ENCODE measurements at places on chromosomes 1 and 21. TPM values are rescaled to one million over a fixed set of nuclear protein-coding genes. Genes with fewer than 3 reads are reported as not detected.

DNA sequence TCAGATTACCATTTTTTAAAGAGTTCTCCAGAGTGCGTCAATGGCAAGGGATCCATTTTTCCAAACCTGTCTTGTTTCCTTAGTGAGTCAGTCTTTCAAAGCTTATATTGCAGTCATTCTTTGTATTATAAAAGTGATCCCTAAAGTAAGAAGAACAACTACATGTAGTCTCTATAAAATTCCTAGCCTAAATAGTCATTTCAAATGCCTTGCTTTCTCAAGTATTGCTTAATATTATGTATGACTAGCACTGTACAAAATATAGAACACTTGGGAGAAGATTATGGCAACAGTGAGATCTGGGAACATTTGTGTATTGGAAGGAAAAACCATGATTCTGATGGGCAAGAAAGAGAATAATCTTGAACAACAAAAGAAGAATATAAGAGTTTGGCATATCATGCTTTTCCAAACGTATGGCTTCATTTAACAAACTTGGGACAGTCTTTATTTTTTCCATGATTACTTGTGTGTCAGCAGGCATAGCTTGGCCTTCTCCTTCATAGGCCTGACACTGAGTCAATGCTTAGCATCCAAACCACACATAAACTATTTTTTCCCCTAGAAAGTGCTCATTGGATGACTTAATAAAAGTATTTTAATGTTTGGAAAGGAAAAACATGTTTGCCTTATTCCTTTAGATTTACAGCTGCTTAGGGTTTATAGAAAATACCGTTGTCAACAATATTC lies 547.4 kb downstream of the LTN1 start:
- no peak for DNase-seq

DNA sequence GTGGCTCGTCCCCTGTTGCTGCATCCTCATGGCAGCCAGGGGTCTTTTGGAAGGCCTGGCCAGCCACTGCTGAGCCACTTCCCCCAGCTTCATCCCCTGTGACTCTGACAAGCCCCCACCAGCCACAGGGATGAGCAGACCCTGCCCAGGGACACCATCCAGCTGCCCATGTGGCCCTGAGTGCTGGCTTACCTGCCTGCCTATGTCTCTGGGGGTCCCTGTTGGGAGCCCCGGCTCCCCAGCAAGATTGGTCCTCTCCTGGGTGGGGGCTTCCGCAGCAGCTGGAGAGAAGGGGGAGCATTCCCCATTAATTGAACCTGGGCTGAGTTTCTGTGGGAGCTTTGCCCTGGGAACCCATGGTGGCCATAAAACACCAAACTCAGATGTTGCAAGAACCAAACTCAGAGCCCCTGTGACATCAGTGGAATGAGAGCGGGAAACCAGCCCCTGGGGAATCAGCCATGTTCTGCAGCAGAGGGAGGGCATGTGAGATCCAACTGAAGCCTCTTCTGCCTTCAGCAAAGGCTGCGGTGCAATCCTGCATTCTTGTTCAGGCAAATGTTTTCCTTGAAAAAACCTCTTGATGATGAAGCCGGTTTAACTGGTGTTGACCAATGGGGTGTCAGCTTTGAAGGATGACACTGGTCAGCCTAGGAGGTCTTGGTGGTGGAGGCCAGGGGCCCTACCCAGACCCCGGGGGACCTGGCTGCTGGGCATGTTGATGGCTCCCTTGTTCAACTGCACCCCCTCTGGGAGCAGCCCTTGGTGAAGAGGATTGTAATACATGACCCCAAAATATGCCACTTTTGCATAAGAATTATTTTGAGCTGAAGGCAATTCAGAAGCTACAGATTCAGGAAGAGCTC lies 28.3 kb upstream of the COL18A1 start:
- no peak for DNase-seq
- peaks cover 28% of the 10 kb centered on the region for H3K27me3 ChIP-seq
- no peak overlapping the region for H3K27ac ChIP-seq
- H3K36me3 ChIP-seq: no peaks in the 10 kb centered on the region

- peaks cover 16% of the 10 kb centered on the region for H3K36me3 ChIP-seq
- peak overlapping the region; percentile 84 for H3K4me3 ChIP-seq
- peak overlapping the region; percentile 97 for H3K27ac ChIP-seq
Observed at GRCh38 chr1:116777831-116778830, 23.9 kb downstream of the CD2 start.

DNA sequence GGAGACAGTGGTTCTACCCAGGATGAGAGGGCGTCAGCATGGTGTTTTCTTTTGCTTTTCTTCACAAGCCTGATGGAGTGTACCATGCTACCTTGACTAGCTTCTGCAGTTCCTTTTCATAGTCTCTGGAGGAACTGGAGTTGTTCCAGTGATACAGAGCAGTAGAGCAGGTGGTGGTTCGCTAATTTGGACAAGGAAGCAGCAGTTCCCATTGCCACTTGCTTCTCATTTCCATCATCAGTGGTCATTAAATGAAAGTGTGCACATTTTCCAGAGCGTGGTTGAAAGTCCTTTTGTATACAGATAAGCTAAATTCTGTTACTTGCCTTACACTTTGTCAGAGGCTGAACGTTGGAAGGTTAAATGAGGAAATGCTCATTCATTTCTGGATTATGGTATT lies 182.3 kb downstream of the C1orf21 start:
- no peaks in the 10 kb centered on the region for H3K4me1 ChIP-seq
- no peaks in the 10 kb centered on the region for H3K36me3 ChIP-seq
- DNase-seq: no peak
- H3K27ac ChIP-seq: no peak overlapping the region
- H3K27me3 ChIP-seq: peaks cover 6% of the 10 kb centered on the region

GRCh38 chr1:203818399-203818798 lies 23.0 kb downstream of the ZBED6 start:
- H3K27ac ChIP-seq: no peak overlapping the region
- no peak for DNase-seq
- no peaks in the 10 kb centered on the region for H3K27me3 ChIP-seq
- H3K36me3 ChIP-seq: peaks cover 19% of the 10 kb centered on the region
- H3K4me1 ChIP-seq: peaks cover 10% of the 10 kb centered on the region
- no peak overlapping the region for H3K4me3 ChIP-seq

- no peaks in the 10 kb centered on the region for H3K36me3 ChIP-seq
- no peak overlapping the region for H3K27ac ChIP-seq
- peak; percentile 80 for DNase-seq
- peaks cover 7% of the 10 kb centered on the region for H3K4me1 ChIP-seq
Observed at GRCh38 chr1:21659099-21659923, 9.8 kb downstream of the RAP1GAP start.

DNA sequence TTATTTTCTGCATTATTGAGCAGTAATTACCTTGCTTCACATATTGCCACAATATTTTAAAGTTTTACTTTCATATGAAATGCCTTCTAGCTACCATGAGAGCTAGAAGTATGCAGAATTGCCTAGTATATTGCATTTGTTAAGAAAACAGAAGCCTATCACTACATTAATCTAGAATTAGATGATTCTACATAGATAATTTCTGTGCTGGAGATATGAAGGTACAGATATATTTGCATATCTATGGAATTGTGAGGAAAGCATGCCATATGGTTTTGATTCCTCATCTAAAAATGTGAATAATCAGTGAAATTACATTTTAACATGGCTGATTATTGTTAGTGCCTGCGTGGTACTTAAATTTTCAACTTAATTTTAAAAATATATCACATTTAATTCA lies 1418.3 kb downstream of the NCAM2 start:
- H3K4me3 ChIP-seq: no peak overlapping the region
- peaks cover 9% of the 10 kb centered on the region for H3K4me1 ChIP-seq
- H3K27ac ChIP-seq: no peak overlapping the region
- H3K27me3 ChIP-seq: no peaks in the 10 kb centered on the region
- H3K36me3 ChIP-seq: no peaks in the 10 kb centered on the region
- DNase-seq: no peak

DNA sequence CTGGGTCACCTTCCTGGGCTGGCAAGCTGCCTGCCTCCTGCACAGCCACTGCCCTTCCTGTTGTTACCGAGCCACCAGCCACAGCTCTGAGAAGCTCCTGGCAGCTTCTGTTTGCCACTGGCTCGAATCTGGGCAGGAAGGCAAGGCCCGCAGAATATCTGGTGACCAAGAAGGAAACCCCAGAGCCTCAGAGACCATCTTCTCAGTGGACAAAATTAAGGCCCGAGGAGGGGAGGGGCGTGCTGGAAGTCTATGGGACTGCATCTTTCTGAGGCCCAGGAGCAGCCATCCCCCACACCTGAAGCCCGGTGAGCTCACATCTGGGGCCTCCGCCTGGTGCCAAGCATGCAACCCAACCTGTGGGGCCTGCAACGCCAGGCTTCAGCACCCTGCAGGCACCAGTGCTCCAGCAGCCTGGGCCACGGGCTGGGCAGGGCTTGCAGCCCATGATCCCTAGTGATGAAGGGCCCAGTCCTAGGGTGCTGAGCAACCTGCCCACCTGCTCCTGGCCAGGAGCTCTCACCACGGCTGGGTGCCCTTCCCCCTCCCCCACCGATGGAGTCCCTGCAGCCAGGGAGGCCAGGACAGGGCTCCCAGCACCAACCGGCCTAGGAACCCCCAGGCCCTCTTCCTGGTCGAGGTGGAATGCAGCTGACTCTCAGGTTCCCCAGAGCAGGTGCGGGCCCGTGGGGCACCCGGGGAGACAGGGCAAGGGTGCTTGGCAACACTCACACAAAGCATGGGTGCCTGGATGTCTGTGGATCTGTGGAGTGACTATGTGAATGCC lies 879 bp downstream of the CPTP start:
- peak overlapping the region; percentile 72 for H3K27ac ChIP-seq
- peak overlapping the region; percentile 80 for H3K4me3 ChIP-seq
- DNase-seq: no peak

GRCh38 chr1:202122639-202123335 lies at the start of gene GPR37L1:
TSS of gene GPR37L1 (plus strand) at chr1:202122917. CDS start at chr1:202122964, 47 bp downstream.
- no peak within 1 kb of the TSS for H3K27ac ChIP-seq
- no peak within 1 kb of the TSS for H3K4me3 ChIP-seq
- H3K36me3 ChIP-seq: no peaks in the 10 kb centered on the region

GRCh38 chr1:157073944-157074685 lies 25.5 kb downstream of the ETV3L start:
- H3K27me3 ChIP-seq: peaks cover 27% of the 10 kb centered on the region
- no peak overlapping the region for H3K27ac ChIP-seq
- DNase-seq: peak; percentile 62

DNA sequence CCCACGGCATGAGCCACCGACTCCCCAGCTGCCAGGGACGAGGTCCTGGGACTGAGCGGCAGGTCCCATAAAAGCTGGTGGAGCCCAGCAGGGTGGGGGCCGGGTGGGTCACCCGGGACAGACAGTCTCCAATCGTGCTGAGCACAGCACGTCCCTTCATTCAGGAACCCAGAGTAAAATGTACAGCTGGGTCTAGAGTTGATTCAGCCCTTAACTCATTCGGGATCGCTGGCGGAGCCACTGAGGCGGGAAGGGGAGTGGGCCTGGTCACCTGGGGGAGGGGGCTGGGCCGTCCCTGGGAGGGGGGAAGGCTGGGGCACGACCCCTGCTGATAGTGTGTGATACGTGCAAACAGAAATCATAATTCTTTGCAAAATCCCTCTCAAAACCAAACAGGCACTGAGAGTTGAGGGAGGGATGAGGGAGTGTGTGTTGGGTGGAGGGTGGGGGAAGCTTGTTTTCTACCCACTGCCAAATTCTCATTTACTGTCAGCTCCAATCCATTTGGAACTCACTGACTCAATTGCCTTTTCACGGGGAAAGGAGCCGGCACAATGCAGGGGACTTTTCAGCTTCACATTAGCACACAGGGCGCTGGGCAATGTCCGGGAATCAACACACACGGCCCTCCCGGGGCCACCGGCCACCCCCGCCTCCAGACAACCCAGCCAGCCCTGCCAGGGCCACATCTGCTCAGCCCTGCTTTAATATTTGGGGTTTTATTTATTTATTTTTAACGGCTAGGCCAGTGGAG lies 13.8 kb downstream of the CASZ1 start:
- peaks cover 29% of the 10 kb centered on the region for H3K27me3 ChIP-seq
- no peaks in the 10 kb centered on the region for H3K4me1 ChIP-seq
- no peaks in the 10 kb centered on the region for H3K36me3 ChIP-seq
- no peak overlapping the region for H3K4me3 ChIP-seq
- no peak overlapping the region for H3K27ac ChIP-seq
- no peak for DNase-seq

- H3K4me1 ChIP-seq: peaks cover 24% of the 10 kb centered on the region
- no peaks in the 10 kb centered on the region for H3K36me3 ChIP-seq
- H3K27me3 ChIP-seq: no peaks in the 10 kb centered on the region
- H3K27ac ChIP-seq: no peak overlapping the region
- no peak for DNase-seq
Observed at GRCh38 chr1:175071276-175071943, 3.8 kb downstream of the TNN start.

- no peaks in the 10 kb centered on the region for H3K36me3 ChIP-seq
- no peak overlapping the region for H3K4me3 ChIP-seq
- no peak for DNase-seq
- peaks cover 24% of the 10 kb centered on the region for H3K4me1 ChIP-seq
Observed at GRCh38 chr1:43930949-43931275, 2.7 kb upstream of the ARTN start.

DNA sequence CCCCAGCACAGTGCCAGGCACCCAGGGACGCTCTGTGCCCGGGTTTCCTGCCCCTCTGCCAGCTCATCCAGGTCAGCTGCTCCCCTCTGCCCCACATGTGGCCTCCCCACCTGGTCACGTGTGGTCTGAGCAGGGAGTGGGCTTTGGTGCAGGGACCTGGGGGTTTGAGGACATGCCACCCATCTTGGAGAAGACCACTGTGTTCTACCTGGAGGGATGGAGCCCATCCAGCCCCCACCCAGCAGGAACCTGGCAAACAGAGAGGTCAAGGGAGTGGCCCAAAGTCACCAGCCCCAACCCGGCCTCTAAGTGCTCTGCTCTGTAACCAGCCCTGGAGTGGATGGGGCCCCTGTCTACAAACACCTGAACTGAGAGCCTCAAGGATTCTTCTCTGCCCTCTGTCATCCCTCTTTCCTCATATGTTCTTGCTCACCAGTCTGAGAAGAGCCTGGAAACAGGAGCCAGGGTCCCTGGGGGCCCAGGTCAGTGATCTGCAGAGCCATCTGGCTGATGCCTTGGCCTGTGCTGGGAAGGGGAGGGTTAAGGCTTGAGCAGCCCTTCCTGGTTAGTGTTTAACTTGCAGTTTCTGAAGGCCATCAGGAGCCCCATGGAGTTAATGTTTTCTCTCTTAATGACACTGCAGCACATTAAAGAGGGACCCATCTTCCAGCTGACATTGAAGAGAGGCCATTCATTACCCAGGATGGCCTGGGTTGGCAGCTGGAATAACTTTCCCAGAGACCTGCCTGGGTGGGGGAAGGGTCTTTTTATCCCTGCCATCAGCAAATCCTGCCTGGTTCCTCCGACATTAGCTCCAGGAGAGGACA lies 235.4 kb downstream of the PTPRU start:
- H3K27ac ChIP-seq: no peak overlapping the region
- no peaks in the 10 kb centered on the region for H3K36me3 ChIP-seq
- no peak for DNase-seq
- peaks cover 31% of the 10 kb centered on the region for H3K27me3 ChIP-seq

- H3K4me1 ChIP-seq: peaks cover 11% of the 10 kb centered on the region
- no peak overlapping the region for H3K4me3 ChIP-seq
- H3K36me3 ChIP-seq: no peaks in the 10 kb centered on the region
- H3K27ac ChIP-seq: no peak overlapping the region
- no peak for DNase-seq
Observed at GRCh38 chr1:160374306-160375110, 7.6 kb downstream of the NHLH1 start.

INAVA gene
- total RNA-seq: not detected

LAD1 gene
- not detected for total RNA-seq

TFF1 gene
- 0.97 TPM for total RNA-seq

PEX19 gene
- 48.8 TPM for total RNA-seq

IFI44 gene
- total RNA-seq: 25.9 TPM

ADORA1 gene
- not detected for total RNA-seq

All from activated T-cell treated with anti-CD3 and anti-CD28 coated beads, Interleukin-2, amount 50 U/mL, for 72 hours (primary cell).